ENCODE measurements at places on chromosomes 16 and 17.
A peak's percentile ranks its signal among the peaks of the same experiment; 100 is the strongest.

- peak; percentile 58 for DNase-seq
Observed at GRCh38 chr17:35731239-35731916, at the start of gene RASL10B. Gene RASL10B (plus strand): TSS chr17:35731639. CDS start chr17:35735185, 3,546 bp downstream.

DNA sequence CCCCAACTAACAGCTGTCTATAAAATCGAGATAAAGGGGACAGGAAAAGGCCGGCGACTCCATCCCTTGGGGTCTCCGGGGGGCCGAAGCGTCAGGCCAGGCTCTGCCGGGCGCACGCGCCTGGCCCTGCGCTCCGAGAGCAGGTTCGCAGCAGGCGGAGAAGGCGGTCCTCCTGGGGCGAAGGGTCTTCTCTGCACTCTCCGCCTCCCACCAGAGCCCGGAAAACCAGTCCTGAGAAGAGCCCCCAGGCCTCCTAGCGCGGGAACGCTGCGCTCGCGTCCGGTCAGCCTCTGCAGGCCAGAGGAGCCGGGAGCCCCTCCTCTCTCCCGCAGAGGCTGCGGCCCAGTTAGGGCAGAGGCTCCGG lies 5.1 kb downstream of the FOXF1 start:
- no peak for DNase-seq

GRCh38 chr16:53920988-53921387 lies 217.0 kb downstream of the FTO start:
- DNase-seq = no peak

DNA sequence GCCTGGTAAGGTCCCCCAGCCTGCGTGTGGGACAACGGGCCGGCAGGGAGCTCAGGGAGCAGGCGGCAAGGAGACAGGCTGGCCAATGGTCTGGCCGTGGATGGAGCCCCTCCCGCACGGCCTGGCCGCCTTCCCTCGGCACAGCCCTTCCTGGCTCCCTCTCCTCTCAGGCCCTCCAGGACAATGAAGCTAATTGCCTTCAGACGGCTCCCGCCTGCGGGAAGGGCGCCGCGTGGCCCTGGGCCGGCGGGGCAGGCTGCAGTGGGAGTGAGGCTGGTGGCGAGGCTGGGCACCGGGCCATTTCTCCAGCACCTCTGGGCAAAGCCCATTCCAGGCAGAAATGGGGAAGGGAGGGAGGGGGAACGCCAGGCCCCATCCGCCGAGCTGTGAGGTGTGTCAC lies 50.9 kb downstream of the ENGASE start:
- no peak for DNase-seq

GRCh38 chr17:28370035-28370743 lies at the start of gene VTN:
Gene VTN (minus strand): TSS chr17:28370307. CDS start chr17:28370203, 104 bp downstream.
- no peak for DNase-seq

- no peak for DNase-seq
Observed at GRCh38 chr17:50381920-50382319, 8.9 kb downstream of the EME1 start.

GRCh38 chr16:27366687-27367460 lies 35.1 kb upstream of the IL21R start:
- peak; percentile 29 for DNase-seq

DNA sequence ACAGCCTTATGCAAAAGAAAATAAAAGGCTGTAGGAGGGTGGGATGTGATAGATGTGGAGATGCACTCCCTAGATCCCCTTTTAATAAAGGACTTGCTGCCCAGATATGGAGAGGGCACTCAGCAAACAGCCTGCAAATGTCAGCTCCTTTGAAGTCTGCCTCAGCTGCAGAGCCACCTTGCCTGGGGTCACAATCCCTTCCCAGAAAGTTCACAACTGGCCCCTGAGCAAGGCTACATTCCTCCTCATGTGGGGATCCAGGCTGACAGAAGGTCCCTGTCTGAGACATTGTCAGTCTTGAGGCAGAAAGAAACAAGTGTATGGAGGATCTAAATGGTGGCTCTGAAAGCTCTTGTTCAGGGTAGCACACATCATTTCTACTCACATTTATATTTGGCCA lies 36.1 kb downstream of the SLFN11 start:
- DNase-seq = no peak

- no peak for DNase-seq
Observed at GRCh38 chr17:82615084-82616020, 32.9 kb downstream of the WDR45B start.

DNA sequence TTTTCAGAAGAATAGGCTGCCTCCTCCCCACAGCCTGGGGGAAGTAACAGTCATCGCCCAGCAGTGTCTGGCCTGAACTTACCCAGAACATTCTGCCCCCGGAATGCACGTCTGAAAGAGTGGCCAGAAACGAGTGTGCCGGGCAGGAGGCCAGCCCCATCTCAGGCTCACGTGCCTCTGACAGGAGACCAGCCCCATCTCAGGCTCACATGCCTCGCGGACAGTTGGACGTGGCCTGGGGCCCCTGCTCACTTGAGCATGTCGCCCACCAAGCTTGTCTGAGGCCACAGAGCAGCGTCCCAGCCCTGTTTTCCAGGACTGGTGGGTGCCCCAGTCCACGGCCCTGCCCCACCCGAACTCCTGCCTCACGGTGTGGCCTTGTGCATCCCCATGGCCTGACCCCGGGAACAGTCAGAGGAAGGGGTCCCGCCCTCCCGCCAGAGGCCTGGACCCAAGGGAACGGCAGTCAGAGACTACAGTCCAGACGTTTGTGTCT lies 16.3 kb upstream of the CDH15 start:
- DNase-seq = no peak

DNA sequence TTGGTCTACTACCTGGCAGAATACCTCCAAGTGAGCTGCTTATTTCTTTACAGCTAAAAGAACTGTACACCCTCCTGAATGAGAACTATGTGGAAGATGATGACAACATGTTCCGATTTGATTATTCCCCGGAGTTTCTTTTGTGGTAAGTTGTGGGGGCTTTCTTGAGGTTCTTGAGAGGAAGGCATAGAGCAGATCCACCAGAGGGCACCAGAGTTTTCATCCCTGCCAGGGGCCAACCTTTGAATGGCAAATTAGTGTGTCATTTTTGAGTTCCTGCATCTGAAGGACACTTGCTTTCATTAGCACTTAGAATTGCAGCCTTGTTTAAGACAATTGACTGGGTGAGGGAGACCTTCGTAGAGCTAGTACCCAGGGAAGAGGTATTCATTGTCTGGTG lies 35.0 kb downstream of the NMT1 start:
- DNase-seq = no peak

GRCh38 chr16:6317934-6318333 lies 1014.7 kb upstream of the RBFOX1 start:
- DNase-seq = no peak

- no peak for DNase-seq
Observed at GRCh38 chr16:1001096-1001495, 19.5 kb downstream of the SOX8 start.

GRCh38 chr17:77002103-77003045 lies 134.2 kb downstream of the MGAT5B start:
- DNase-seq = no peak

GRCh38 chr17:61371606-61372005 lies 28.0 kb upstream of the TBX2 start:
- no peak for DNase-seq

GRCh38 chr16:88194397-88195268 lies 188.1 kb upstream of the ZNF469 start:
- no peak for DNase-seq

- no peak for DNase-seq
Observed at GRCh38 chr17:55426851-55427586, 5.4 kb upstream of the MMD start.

DNA sequence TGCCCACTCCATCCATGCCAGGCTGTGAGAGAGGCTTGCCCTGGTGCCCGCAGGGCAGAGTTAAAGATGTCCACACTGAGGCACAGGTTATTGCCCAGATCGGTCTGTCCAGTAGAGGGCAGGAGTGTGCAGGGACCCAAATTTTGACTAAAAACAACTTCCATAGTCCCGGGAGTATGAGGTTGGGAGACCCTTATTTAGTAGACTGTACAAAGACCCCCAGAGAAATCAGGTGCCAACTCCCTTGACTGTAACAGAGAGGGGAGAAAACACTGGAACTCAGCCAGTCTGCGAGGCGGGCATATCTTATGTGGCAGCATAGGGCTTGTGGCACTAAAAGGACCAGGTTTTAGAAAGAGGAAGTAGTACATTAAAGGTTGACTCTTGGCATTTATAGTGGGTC lies 43.4 kb downstream of the HNF1B start:
- peak; percentile 27 for DNase-seq

DNA sequence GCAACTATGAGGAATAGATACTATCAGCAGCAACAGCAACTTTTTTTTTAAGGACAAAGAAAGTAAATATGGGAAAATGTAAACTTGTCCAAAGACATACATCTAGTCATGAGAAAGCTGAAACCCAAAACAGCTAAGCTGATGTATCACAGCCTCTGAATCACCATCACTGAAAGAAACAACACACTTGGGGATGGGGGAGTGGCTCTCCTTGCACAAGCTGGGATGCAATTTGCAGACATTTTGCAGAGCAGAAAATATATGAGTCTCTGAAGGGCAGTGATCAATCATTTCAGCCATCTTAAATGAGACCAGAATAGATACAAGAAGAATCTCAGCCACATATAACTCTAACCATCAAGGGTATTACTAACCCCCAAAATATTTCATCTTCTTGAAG lies 79.1 kb downstream of the GRIN2A start:
- no peak for DNase-seq

DNA sequence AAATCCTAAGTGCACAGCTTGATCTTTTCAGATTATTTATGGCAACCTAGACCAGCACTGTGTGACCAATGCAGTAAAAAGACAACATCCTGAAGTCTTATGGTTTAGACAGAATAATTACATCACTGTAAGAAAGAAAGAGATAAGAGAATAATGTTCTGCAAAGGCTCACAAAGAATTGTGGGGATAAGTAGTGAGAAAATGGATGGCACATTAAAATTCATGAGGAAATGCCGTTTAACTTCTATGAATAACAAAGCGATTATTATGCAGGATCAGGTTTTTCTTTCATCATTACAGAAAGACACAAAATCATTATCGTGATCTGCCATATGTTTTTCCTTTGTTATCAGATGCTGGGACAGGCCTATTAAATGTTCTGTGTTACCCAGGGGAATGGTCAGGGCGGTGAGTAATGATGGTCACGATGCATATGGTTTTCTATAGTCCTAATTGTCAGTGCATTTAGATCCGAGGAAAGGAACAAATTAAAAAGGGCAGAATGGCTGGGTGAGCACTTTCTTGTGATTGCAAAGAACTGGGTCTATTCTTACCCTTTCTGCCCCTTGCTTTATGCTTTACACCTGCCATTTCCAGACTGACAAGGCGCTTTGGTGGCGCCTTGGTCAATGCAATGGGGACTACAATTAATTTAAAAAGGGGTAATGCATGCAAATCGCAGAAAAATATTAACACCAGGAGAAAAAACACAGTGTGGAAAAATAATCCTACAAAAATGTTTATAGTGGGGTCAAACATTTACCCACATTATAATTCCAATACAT lies 18.1 kb upstream of the DHX40 start:
- no peak for DNase-seq

DNA sequence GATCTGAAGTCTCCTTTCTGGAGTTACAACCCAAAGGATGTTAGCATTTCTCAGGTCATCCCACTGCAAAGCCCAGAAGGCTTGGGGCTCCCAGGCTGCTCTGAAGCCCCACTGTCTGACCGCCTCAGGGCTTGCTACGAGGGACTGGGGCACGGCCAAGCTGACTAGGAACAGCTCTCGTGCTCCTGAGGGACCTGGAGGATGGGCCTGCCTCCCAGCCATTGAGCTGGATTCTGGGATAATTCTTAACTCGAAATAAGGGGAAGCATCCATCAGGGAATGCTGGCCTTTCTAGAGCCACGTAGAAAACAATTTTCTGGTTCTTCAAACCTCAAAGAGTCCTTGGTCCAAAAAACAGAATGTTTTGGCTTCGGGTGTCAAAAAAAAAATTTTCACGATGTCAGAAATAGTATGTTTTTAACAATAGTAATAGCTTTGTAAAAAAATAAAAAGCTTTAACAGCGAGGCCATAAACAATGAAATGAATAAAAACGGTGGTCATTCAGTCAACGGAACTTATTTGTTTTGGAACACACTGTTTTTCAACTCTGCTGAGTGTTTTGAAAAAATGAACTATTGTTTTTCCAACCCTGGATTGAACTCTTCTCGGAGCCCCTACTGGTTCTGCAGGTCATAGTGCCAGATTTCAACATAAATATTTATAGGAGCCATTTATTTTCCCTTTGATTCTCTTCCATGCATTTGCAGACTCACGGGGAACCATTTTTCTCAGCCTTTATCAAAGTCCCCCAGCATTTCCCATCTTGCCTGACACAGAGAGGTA lies 16.4 kb upstream of the HERPUD1 start:
- DNase-seq = no peak

DNA sequence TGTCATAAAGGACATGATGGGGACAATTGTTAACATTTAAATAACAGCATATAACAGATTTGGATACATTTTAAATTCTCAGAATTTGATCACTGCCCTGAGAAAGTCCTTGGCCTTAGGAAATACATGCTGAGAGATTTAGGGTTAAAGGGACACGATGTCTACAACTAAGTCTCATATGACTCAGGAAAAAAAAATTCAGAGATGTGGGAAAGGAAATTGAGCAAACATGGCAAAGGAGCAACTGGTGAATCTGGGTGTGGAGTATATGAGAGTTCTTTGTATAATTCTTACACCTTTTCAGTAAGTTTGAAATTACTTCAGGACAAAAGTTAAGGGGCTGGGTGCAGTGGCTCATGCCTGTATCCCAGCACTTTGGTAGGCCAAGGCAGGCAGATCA lies 18.2 kb downstream of the MPP3 start:
- DNase-seq = no peak

DNA sequence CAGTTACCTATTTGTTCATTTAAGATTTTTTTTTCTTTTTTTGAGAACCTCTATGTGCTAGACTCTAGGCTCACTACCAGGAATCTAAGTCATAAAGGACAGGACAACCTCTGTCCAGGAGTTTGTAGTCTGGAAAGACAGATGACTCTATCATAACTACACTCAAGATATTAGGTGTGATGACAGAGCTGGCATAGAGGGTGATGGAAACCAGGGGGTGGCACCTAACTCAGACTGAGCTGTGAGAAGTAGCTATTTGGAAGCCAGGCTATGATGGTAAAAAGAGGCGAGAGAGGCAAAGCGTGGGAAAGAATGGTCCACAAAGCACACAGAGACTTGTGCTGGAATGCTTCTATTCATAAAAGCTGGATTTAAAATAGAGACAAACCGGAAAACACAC lies 372.3 kb downstream of the SEC14L1 start:
- no peak for DNase-seq

GRCh38 chr16:61644736-61645135 lies 391.5 kb downstream of the CDH8 start:
- no peak for DNase-seq

DNA sequence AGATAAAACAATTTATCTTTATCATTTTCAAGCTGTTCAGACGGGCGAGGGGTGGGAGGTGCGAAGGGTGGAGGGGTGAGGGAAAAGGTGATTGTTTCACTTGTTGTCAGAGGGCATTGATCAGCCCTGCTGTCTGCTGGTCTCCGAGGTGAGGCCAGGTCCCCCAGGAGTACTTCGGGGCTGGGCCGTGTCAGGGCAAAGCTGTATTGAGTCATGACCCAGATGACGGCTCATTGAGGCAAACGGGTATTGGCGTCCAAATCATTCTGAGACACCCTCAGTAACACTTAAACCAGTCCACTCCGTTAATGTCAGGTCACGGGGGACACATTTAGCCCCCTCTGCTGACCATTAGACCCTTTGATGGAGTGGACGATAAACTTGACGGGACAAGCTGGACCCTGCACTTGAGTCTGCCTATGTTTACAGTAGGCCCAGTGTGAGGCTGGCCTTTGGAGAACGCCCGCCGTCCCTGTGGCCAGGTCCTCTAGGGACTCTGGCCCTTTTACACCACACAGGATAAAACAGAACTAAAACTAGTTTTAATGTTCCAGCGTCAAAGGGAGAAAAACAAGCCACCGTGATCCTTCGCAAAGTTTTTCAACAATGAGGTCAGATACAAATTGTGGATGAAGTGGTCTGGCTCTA lies 502.2 kb upstream of the ZFHX3 start:
- DNase-seq = no peak
